ENCODE measurements at places on chromosomes 12 and 14. TPM values are rescaled to one million over a fixed set of nuclear protein-coding genes. Genes with fewer than 3 reads are reported as not detected.

GRCh38 chr14:90518941-90519256, 122.1 kb downstream of the CALM1 start:
- DNase-seq, result peak; percentile 37

GRCh38 chr14:25118671-25119070, 68.7 kb upstream of the STXBP6 start:
- DNase-seq, result no peak

DNA sequence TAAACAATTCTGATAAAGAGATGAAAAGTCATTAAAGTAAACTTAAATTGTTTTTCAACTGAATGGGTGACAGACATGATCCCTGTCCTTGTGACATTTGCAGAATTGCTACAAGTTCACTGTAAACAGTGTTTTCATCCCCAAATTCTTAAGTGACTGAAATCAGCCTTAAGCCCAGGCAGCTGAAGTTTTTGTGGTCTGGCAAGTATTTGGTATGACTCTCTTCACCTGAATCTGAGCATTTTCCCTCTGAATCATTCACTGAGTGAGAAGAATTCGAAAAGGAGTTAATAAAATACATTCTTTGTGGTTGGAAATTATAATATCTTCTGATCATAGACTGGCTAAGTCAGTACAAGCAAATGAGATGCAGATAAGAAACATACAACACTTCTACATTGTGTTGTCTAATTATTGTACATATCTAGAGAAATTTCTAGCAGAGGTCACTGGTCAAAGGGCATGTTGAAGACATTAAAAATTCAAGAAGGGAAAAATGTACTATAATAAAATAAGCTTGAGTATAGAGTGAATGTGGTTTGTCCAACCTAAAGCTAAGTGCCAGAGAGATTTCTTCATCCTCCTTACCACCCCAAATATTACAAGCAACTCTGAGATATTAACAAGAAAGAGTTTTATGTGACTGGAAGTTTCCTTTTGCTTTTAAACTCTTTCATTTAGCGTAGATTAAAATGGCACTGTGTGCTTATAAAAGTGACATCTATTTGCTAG, 177.8 kb upstream of the DIO2 start:
- DNase-seq, result no peak

GRCh38 chr12:51318846-51319599, 5.0 kb downstream of the BIN2 start:
- no peak for DNase-seq

- DNase-seq, result no peak
Measured at GRCh38 chr12:105281694-105282049, 45.7 kb upstream of the APPL2 start.

CNTN1 gene
- 3.0 TPM for total RNA-seq
